Eye (tissue), 1 donor: ENCODE measurements at places on chromosomes 4 and X.

- peak; percentile 77 for DNase-seq
Measured at GRCh38 chr4:37453281-37453998, 208.9 kb downstream of the NWD2 start.

GRCh38 chrX:127459790-127460189 lies 592.4 kb downstream of the ACTRT1 start:
- DNase-seq, result no peak

- no peak for DNase-seq
Measured at GRCh38 chrX:44621078-44621477, 78.4 kb upstream of the FUNDC1 start.

- no peak for DNase-seq
Measured at GRCh38 chr4:59553721-59554091, 1646.4 kb upstream of the ADGRL3 start.

GRCh38 chrX:71168134-71168533 lies 23.5 kb downstream of the NLGN3 start:
- DNase-seq, result no peak

- DNase-seq, result peak; percentile 52
Measured at GRCh38 chrX:32137525-32137924, 1065.7 kb upstream of the FTHL17 start.

DNA sequence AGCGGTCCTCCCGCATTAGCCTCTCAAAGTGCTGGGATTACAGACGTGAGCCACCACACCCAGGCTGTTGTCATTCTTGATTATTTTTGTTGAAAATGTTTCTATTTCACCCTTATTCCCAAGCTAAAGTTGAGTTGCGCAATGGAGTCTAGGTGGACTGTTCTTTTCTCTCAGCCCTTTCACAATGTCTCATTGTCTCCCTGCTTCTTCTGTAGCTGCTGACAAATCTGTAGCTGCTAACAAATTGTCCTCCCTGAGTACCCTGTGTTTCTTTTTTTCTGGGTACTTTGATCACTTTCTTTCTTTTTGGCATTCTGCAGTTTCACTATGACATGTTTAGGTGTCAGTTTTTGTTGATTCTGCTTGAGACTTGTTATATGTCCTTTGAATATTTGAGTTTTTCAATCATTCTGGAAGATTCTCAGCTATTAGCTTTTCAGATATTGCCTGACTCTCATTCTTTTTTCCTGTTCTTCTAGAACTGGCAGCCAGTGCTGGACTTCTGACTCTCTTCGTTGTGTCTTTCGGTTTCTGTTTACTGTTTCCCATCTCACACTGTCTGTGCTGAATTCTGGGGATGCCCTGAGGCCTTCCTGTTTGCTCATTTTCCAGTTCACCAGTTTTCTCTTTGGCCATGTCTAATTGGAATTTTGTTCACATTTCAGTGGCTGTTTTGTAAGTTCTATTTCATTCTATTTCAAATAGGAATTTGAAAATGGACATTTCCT lies 6.6 kb downstream of the ABCD1 start:
- DNase-seq, result no peak

DNA sequence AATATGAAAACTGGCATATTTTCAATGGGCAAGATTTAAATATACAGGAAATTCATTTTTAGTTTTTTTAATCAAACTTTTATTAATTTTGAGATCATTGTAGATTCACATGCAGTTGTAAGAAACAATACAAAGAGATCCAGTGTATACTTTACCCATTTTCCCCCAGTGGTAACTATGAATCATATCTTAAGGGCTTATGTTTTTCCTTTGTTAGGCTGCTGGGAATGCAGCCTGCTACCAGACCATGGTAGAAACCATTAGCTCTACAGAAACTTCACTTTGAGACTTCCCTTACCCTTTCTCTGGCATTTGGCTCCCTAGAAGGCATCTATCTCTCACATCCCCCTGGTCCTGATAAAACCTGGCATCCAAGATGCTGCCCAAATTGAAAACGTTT lies 147.6 kb upstream of the EOLA2 start:
- no peak for DNase-seq

DNA sequence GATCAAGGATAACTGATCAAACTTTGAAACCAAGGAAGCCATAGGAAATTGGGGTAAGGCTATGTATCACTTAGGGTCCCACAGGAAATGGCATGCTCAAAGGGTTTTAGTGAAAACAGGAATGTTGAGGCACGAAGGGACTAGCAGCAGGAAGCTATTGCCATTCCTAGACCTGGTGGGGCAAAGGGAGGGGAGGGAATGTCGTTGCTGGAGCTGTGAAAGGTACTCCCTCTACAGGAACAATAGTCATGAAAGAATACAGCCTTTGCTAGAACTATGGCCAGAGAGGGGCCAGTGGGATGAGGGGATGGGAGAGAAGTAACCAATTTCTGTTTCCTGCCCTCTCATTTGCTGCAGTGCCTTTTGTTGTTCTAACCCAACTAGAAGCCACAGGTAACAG lies 11.9 kb downstream of the REPS2 start:
- no peak for DNase-seq

DNA sequence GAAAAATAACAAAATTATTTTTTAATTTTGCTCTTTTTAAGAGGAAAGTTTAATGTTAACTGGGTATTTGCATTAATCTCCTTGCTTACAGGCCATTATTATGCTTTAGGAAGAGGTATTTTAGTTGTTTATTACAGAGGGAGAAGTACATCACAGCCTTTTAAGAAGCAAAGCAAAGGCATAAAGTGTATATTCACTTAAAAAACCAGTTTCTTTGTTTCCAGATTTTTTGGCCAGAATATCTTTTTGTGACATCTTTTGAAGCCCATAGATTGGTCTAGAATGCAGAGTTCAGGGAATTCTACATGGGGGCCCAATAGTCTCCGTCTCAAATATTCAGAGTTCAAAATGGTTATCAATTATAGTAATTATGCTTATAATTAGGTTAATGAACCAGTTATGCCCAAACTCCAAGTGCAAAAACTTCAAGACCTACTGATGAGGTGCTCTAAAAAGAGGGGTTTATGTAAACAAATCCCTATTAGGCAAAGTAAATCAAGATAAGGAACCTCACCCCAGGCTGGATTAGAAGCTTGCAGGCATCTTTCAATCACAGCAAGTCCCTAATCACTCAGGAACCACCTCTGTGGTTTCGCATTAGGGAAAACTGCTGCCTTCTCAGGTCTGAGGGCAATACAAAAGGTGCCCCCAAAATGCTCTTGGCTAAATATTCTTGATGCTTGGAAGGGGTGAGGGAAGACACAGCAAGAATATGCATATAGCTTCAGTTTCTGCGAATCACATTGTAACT lies 1.4 kb downstream of the CXXC4 start:
- peak; percentile 60 for DNase-seq

- DNase-seq, result no peak
Measured at GRCh38 chr4:151822331-151822730, 61.5 kb upstream of the GATB start.

DNA sequence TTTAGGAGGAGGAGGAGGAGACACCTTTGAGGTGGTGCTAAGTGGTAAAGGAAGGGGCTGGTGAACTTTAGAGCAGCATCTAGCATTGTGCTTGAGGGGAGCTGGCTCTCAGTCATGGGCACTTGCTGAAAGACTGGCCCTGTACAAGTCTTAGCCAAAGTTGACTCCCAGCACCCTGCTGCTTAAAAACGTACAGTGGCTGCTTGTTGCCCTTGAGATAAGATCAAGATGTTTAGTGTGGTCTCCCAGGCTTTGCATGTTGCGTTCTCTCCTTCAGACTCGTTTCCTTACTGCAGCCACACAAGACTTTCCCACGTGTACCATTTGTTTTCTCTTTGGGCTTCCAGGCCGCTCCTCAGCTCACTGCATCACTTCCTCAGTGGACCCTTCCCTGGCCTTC lies 1.8 kb downstream of the MED28 start:
- no peak for DNase-seq

GRCh38 chr4:178202422-178202821 lies 760.2 kb upstream of the AGA start:
- no peak for DNase-seq

- no peak for DNase-seq
Measured at GRCh38 chr4:123218981-123219380, 177.6 kb upstream of the SPRY1 start.

- DNase-seq, result peak; percentile 14
Measured at GRCh38 chr4:76308548-76308947, 2.0 kb downstream of the STBD1 start.

DNA sequence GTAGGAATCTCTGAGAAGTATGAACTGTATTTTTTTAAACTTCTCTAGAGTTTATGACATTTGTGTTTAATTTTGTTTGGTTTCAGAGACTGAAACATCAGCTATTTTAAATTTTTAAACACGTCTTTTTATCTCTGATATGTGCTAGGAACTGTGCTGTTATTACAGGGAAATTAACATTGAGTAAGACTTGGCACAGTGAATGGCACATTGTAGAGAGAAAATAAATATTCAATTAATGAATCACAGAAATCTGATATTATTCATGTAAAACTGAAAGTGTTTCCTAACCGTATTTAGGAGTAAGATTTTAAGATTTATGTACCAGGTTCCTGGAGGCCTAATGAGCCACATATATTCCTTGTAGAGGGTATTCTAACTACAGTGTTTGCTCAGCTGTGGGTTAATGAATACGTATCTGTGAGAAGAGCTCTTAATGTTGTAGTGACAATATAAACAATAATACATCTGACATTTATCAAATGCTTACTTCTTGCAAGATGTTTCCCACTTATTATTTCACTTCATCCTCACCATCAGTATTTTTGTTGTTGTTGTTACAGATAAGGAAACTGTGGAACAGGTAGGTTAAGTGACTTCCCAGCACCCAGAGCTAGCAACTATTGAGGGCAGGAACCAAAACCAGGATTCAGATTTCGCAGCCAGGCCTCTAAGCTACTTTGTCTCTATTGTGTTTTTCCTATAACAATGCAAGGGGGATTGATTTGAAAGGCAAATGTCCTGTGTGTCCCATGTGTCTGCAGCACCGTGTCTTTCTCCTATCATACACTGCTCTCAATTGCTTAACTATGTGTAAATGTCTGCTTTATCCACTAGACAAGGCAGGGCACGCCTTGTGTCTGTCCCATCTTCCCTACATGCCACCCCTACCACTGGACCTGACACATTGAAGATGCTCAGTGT lies 121.1 kb upstream of the FAM9C start:
- no peak for DNase-seq

DNA sequence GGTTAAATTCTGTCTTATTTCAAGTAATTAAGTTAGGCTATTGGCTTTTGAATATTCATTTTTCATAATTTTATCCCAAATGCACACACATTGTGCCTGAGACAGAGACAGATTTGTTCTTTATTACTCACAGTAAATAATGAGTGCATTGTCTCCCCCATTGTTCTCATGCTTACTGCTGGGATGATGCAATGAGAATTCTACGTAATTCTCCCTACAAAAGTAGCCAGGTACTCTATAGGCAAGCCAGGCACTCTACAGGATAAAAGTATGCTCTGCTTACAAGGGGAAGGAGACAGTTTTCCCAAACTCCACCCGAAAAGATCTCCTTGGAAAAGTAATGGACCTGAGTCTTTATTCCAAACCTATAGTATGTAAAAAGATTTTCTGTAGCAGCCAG lies 1890.7 kb upstream of the PCDH10 start:
- DNase-seq, result peak; percentile 6

GRCh38 chr4:108399610-108400265 lies 220.6 kb upstream of the RPL34 start:
- DNase-seq, result no peak

- DNase-seq, result peak; percentile 39
Measured at GRCh38 chrX:45850197-45850774, 649.6 kb upstream of the DIPK2B start.
